Foreskin keratinocyte (primary cell): ENCODE measurements at places on chromosomes 1 and 21. TPM values are rescaled to one million over a fixed set of nuclear protein-coding genes. Genes with fewer than 3 reads are reported as not detected.

LCE2B gene
- 0.21 and 0.58 TPM in 2 replicates for total RNA-seq

PTPN22 gene
- total RNA-seq = 0.17 and 0.28 TPM in 2 replicates

- peak; percentile 77 for DNase-seq
These were observed 8.9 kb downstream of the CCDC185 start for GRCh38 chr1:223401873-223402789.

OR2T3 gene
- total RNA-seq = not detected in 2 replicates
